ENCODE measurements at places on chromosomes 2 and 18. TPM values are rescaled to one million over a fixed set of nuclear protein-coding genes. Genes with fewer than 3 reads are reported as not detected.

Gene REG1B
- total RNA-seq: not detected

Gene LYG1
- 2.5 TPM for total RNA-seq

Gene LBX2
- total RNA-seq: 0.30 TPM

- H3K4me1 ChIP-seq: no peaks in the 10 kb centered on the region
- no peak overlapping the region for H3K27ac ChIP-seq
Observed at GRCh38 chr2:204133476-204133875, 196.9 kb downstream of the ICOS start.

DNA sequence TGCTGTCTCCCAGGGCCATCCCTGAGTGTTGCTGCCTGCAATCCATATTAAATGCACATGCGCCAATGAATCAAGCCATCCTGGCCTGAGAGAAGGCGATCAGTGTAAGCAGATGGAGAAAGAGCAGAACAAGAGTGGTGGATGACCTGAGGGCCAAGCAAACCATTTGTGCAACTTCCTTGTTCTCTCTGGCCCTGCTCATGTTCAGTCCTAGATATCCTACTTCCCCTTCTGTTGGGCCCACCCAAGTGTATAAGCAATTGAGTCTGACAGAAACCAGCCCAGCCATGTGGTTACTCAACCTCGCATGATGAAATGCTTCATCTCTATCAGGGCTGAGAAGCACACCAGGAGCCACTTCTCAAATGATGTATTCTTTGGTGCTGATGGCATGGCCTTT is 383.1 kb upstream of the ID2 start:
- H3K27me3 ChIP-seq: no peaks in the 10 kb centered on the region
- no peaks in the 10 kb centered on the region for H3K36me3 ChIP-seq
- no peak for DNase-seq
- no peak overlapping the region for H3K4me3 ChIP-seq
- no peak overlapping the region for H3K27ac ChIP-seq

DNA sequence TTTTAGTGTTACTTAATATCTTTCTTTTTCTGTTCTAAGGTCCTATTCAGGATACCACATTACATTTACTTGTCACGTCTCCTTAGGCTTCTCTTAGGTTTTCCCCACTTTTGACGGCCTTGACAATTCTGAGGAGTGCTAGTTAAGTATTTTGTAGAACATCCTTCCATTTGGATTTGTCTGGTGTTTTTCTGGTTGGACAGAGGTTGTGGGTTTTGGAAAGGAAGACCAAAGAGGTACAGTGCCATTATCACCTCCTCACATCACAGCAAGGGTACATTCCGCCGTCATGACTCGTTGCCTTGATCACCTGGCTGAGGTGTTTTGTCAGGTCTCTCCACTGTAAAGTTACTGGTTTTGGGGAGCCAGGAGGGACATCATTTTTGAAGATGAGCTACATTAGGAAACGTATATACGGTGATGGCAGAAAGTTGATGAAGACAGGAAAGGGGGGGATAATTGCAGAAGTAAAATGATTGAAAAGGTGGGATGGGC is 88.4 kb upstream of the TMEM247 start:
- no peaks in the 10 kb centered on the region for H3K36me3 ChIP-seq
- no peaks in the 10 kb centered on the region for H3K4me1 ChIP-seq
- H3K4me3 ChIP-seq: no peak overlapping the region

- DNase-seq: no peak
- no peaks in the 10 kb centered on the region for H3K4me1 ChIP-seq
- H3K36me3 ChIP-seq: no peaks in the 10 kb centered on the region
Observed at GRCh38 chr2:232466221-232466620, 10.3 kb downstream of the ALPI start.

DNA sequence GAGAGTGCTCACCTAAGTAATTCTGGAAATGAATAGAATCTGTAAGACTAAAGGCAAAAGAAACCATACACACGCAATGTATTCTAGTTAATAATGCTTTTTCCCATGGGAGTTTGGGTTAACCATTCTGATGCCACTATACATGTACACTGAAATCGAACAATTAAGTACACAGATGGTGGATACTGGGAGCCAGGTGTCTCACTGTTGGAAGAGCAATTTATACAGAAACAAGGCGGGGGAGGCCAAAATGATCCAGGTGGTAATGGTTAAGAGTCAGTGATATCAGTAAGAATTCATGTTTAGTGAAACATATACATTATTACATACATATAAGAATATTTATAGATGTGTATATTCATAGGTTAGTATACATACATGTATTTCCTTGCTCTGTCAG is 67.2 kb downstream of the TMEM131 start:
- no peak overlapping the region for H3K27ac ChIP-seq
- H3K4me1 ChIP-seq: peaks cover 12% of the 10 kb centered on the region
- no peak overlapping the region for H3K4me3 ChIP-seq
- DNase-seq: no peak
- H3K27me3 ChIP-seq: no peaks in the 10 kb centered on the region

- no peaks in the 10 kb centered on the region for H3K36me3 ChIP-seq
- DNase-seq: no peak
- no peak overlapping the region for H3K4me3 ChIP-seq
- H3K4me1 ChIP-seq: no peaks in the 10 kb centered on the region
- no peak overlapping the region for H3K27ac ChIP-seq
- H3K27me3 ChIP-seq: no peaks in the 10 kb centered on the region
Observed at GRCh38 chr18:43620936-43621335, 343.6 kb upstream of the SYT4 start.

GRCh38 chr2:62343206-62343605 is 147.3 kb downstream of the B3GNT2 start:
- no peak for DNase-seq
- no peaks in the 10 kb centered on the region for H3K36me3 ChIP-seq
- H3K4me1 ChIP-seq: no peaks in the 10 kb centered on the region
- no peaks in the 10 kb centered on the region for H3K27me3 ChIP-seq
